ENCODE measurements at places on chromosomes 16 and 17.

DNA sequence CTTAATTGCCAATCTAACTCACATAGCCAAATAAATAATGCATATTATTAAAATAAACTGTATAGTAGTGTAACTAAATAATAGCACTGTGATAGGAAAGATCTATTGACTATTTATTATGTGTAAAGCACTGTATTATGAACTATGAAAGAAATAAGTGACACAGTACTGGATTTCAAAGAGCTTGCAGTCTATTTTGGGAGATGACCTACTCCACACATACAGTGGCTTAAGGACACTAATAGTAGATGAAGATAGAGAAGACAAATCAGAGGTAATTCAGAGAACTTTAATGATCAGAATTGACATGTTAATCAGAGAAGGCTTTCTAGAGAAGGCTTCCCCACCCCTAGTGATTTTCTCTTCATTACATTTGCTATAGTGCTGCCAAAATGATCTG is 14.6 kb downstream of the LASP1NB start:
- DNase-seq: no peak

DNA sequence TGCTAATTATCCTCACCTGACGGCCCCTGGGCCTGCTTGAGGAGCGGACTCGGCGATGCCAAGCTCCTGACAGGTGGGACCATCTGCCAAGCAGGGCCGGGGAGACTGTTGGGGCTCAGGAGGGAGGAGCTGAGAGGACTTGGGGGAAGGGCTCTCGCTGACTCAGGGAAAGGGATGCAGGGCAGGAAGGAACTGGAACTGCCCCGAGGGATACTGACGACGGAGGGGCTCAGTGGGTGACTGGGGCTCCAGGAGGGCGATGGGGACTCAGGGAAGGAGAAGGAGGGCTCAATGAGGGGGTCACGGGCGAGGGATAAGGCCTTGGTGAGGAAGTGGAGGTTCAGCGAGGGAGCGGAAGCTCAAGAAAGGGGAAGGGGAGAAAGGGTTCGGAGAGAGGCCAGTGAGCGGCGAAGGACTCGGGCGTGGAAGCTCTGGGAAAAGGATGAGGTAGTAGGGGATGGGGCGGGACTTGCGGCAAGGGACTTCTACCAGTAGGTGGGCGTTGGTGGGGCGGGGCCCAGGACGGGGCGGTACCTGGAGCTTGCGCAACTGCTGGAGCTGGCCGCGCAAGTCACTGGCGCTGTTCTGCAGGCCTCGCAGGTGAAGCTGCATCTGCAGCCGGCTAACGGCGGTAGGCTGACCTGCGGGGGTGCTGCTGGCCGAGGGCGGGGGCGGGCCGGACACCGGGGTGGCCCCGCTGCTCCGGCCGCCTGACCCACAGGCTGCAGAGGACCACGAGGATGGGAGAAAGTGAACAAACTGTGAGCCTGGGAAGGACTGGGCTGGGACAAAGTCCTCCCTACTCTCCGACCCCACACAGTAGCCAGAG is 46.5 kb downstream of the SRCIN1 start:
- DNase-seq: no peak

- DNase-seq: peak; percentile 61
Measured at GRCh38 chr16:89322321-89323119, 105.0 kb downstream of the ZNF778 start.

GRCh38 chr17:81106716-81107115 is 58.6 kb upstream of the PVALEF start:
- no peak for DNase-seq

DNA sequence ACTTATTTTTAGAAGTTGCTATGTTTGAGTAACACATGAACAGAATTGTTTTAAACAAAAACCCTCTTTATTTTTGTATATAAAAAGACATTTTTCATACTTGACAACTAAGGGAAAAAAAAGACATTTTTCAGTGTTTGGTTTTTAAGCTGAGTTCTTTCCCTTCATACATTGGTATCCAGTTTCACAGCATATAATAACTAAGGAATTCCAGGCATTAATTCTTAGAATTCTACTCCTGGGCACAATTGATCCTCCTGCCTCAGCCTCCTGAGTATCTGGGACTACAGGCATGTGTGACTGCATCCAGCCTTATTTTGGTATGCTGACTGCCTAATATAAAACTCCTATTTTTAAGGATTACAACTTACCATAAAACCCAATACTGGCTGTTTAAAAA is 8.4 kb downstream of the FBXO47 start:
- no peak for DNase-seq

DNA sequence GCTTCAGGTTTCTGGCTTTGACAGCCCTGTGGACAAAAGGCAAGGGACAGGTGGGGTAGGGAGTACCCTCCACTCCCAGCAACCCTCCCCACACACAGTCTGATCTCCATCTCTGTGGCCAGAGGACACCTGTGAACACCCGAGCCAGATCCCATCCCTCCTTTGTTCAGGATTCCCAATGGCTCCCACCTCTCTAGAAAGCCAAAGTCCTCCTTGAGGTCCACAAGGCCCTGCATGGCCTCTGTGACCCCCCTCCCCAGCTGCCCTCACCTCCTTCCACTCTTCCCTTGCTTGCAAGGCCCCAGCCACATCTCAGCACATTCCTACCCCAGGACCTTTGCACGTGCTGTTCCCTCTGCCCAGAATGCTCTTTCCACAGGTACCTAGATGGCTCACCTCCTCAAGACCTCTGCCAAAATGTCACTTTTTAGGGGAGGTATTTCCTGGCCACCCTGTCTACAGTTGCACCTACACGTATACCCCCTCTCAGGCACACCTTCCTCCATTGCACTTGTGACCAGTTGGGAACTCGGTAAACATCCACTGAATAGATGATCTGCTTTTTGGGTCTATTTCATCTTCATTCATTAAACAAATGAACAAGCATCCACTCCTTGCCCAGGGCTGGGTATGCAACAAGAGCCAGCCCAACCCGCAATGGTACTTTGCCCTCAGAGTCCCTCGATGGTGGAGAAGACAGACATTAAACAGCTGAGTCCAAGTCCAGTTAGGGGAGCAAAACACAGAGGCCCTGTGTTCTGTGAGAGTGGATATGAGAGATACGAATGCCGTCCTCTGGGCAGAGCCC is 107.0 kb downstream of the CRLF3 start:
- DNase-seq: no peak
